ENCODE measurements at places on chromosomes 1 and 21.

DNA sequence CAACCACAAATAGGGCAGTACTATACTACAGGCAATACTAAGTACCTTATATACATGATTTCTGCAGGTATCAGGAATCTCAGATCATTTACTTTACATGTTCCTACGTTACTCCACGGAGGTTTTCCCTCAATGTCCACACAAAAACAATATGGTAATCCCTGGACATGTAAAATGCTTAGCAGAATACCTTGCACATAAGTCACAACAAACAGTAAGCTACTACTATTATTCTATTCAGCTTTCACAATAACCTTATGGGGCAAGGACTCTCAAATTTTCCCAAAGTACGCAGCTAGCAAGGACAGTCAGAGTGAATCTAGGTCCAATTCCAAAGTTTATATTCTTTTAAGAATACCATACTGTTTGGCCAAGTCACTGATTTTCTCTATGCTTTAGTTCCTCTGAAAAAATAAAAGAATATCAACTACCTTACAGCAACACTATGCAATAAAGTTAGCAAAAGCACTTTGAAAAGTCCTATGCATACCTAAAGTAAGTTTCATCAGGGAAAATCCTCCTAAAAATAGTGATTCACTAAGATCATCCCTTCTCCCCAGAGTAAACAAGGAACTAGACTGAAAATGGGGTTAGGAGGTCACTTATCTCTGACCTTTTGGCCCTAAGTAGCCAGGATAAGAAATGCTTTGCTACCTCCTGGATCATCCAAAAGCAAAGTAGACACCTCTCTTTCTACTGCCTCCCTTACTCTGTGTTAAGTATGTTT lies 67.4 kb downstream of the LUZP1 start:
- DNase-seq, result no peak

- peak; percentile 53 for DNase-seq
Measured at GRCh38 chr21:41816583-41817165, 49.8 kb upstream of the RIPK4 start.

GRCh38 chr1:32786856-32787255 lies 30.3 kb downstream of the YARS1 start:
- no peak for DNase-seq

- peak; percentile 9 for DNase-seq
Measured at GRCh38 chr1:59814901-59815825, at the start of gene HOOK1. Gene HOOK1 (plus strand): TSS chr1:59814949. CDS start chr1:59815118, 169 bp downstream.

GRCh38 chr1:221515496-221515895 lies 226.4 kb downstream of the DUSP10 start:
- no peak for DNase-seq

DNA sequence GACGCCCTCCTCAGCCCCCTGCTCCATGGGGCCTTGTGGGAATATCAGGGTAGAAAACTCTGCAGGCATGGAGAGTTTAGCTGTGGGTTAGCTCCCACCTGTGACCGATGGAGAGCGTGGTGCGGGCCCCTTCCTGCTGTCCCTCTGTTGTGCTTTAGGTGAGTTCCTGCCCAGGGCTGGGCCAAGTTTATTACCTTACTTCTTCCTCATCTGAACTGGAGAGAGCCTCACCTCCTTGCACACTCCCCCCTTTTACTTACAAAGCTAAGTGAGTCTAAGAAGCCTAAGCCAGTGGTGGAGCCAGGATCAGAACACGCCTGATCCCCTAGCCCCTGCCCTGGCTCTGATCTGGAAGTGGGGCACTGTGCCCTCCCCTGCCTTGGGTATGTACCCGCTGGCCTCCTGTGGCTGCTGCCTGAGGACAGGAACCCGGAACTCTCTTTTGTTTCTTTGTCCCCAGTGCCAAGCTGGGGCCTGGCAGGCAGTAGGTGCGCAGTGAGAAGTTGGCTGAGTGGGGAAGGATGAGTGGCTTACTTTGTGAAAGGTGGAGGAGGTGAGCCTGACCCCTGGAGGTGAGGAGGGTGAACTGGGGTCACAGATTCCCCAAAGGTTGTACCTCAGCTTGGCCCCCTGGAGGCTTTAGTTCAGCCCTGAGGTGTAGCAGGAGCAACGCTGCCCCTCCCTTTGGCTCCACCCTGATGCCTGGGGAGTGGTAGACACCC lies 32.9 kb downstream of the ARHGEF10L start:
- DNase-seq, result no peak

GRCh38 chr1:23563755-23564374 lies 4.6 kb upstream of the ID3 start:
- DNase-seq, result no peak

DNA sequence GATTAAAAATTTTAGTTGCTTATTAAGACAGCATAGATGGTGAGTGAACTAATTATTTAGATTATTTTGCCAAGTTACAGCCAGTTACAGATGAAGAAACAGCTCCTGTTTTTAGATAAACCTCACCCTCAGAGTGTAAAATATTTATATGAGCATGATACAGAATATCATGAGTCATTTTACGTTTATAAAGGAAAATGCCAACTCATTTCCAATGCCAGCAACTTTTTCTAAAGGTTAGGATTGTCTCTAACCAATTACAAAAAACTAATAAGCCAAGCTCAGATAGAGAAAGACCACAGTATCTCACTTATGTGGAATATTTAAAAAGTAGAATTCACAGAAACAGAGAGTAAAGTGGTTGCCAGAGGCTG lies 590.1 kb downstream of the LTN1 start:
- DNase-seq, result no peak

DNA sequence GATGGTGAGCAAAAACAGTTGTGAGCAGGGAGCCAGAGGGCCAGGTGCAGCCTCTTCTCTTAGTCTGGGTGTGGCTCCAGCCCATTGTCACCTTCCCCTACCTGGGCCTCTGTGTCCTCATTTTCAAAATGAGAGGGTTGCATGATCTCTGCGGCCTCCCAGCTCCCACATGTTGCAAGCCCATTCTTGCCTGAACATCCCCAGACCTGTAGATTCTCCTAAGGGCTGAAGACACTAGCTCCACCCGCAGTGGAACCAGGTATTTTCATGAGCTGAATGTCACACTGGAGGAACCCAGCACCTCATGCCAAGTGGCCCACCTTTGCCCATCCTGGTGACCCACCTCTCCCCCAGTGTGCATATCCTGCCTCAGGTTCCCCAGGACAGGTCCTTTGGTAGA lies 12.3 kb downstream of the IKBKE start:
- DNase-seq, result no peak

GRCh38 chr1:165279882-165280281 lies 76.6 kb downstream of the LMX1A start:
- no peak for DNase-seq

DNA sequence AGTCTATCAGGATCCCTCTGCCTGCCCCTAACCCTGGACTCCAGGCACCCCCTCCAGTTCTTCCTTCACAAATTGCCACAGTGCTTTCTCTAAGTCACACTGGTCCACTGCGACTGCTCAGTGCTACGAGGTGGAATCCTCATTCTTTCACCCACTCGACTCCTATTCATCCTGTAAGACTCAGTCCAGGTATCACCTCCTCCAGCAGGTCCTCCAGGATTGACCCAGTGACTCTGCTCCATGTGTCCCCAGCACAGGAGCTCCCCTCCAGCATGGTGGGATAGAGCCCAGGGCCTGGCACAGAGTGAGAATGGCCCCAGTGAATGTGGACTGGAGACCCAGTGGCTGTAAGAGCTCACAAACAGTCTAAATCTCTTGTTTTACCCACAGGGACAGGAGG lies 45.5 kb upstream of the WNT4 start:
- DNase-seq, result no peak

- no peak for DNase-seq
Measured at GRCh38 chr1:4734791-4735190, 80.4 kb downstream of the AJAP1 start.

DNA sequence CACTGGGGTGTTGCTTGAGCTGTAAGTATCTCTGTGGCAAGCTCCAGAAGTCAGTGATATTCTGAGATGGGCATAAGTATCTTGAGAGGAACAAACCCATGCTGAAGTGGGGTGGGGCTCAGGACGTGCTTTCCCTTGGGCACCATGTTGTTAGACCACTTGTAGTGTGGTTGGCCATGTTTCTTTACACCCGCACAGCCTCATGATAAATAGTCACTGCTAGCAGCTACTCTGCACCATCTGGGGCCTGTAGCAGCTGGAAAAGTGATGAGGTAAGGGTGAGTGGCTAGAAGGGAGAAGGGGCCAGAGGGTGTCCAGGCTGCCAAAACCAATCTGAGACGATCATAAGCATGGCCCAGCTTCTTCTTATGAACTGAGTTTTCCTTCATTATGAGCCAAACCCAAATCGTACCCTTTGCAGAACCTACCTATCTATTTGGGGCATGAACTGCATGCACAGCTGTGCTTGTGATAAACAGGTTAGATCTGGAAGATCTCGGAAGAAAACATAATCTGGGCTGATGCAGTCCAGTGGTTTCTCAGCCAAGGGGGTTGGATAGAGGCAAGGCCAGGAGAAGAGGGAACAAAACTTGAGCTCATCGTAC lies 91.9 kb upstream of the IRF2BP2 start:
- no peak for DNase-seq

- no peak for DNase-seq
Measured at GRCh38 chr1:167003711-167004110, 14.6 kb downstream of the MAEL start.

DNA sequence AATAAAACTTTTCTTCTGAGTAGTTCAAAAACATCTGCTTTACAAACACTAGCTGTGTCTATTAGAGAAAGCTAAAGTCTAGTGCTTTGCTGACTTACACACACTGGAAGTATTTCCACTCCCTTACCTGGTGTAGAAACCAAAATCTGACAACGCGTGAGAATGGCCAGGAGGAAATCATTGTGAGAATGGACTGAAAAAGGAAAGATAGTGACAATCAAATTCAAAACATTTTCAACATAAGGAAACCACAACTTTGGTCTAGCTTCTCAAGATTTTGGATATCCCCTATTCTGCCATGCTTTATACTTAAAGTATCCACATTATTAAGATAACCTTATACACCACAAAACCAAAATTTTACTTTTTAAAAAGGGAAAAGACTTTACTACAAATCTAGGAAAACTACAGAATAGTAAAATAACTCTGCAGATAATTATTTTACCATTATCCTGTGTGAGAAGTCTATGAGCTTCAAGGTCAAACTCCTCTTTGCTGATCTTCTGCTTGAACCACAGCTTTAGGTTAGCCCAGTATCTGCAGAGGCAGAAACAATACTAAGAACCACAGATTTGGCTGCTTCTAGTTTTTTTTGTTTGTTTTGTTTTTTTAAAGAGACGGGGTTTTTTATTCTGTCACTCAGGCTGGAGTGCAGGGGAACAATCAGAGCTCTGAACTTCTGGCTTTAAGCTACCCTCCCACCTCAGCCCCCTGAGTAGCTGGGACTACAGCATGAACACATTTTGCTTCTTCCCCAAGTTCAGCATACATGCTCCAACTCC lies 6.6 kb downstream of the TADA1 start:
- DNase-seq, result no peak

GRCh38 chr1:68225781-68226180 lies 6.5 kb downstream of the WLS start:
- no peak for DNase-seq

- no peak for DNase-seq
Measured at GRCh38 chr1:32703479-32704291, 1.1 kb upstream of the SYNC start.

- no peak for DNase-seq
Measured at GRCh38 chr21:39217356-39218081, 34.3 kb upstream of the PSMG1 start.

DNA sequence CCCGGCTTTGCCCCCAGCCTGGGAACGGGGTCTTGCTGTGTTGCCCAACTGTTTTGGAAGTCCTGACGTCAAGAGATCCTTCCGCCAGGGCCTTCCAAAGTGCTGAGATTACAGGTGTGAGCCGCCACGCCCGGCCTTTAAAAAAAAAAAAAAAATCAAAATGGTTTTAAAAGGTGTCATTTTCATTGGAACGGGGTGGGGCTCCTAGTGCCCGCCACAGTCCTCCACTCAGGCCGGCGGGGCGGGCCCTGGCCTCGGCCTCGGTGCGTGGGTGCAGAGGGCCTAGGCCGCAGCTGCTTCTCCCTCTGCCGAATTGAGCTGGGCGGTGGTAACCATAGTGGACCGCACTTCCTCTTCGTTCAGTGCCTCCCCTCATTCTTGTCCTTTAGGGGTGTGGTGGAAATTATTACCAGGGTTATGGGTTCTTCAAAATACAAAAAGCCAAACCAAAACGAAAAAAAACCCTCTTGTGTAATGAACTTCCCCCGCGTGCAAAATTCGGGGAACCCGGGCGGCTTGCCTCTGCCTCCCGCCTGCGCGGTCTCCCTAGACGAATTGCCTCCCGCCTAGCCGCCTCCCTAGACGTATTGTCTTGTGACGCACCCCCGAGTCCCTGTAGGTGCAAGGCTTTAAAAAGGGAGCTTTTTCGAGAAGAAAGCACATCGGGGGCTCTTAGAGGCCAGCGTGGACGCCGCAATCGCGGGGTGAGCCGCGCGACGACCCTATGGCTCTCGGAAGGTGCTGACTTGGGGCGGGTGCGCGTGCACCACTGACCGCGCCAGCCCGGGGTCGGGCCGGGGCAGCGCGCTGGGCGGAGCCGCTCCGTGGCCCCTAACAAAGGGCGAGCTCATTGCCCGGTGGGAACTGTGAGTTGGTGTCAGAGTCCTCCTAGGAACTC lies 10.5 kb upstream of the SPEN start:
- peak; percentile 21 for DNase-seq

- DNase-seq, result no peak
Measured at GRCh38 chr1:168654198-168654915, 74.6 kb downstream of the DPT start.

GRCh38 chr1:222589462-222590302 lies at the start of gene TAF1A:
Gene TAF1A (minus strand): TSS chr1:222589933.
- peak; percentile 82 for DNase-seq

- DNase-seq, result peak; percentile 44
Measured at GRCh38 chr1:201739492-201740085, 89.4 kb upstream of the IPO9 start.

DNA sequence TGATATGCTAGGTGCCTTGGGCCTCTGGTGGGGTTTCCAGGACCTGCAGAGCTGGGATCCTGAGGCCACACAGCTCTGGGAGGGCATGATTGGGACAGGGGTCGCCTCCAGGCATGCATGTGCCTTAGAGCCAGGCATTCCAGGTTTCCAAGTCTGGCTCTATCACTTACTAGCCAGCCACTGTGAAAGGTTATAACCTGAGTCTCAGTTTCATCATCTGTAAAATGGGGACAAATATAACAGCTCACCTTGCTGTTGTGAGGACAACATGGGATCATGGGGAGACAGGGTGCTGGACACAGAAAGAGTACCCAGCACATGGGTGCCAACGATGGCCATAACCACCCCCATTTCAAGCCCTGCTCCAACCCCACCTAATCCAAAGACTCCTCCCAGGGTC lies 2.7 kb downstream of the CHI3L1 start:
- no peak for DNase-seq
